Activated CD4-positive, alpha-beta T cell treated with anti-CD3 and anti-CD28 coated beads, Interleukin-2, amount 50 U/mL, for 48 hours (primary cell): ENCODE measurements at places on chromosomes 6 and 20.
A peak's percentile ranks its signal among the peaks of the same experiment; 100 is the strongest.

GRCh38 chr6:1659816-1660215, 50.1 kb downstream of the FOXC1 start:
- no peak for DNase-seq

DNA sequence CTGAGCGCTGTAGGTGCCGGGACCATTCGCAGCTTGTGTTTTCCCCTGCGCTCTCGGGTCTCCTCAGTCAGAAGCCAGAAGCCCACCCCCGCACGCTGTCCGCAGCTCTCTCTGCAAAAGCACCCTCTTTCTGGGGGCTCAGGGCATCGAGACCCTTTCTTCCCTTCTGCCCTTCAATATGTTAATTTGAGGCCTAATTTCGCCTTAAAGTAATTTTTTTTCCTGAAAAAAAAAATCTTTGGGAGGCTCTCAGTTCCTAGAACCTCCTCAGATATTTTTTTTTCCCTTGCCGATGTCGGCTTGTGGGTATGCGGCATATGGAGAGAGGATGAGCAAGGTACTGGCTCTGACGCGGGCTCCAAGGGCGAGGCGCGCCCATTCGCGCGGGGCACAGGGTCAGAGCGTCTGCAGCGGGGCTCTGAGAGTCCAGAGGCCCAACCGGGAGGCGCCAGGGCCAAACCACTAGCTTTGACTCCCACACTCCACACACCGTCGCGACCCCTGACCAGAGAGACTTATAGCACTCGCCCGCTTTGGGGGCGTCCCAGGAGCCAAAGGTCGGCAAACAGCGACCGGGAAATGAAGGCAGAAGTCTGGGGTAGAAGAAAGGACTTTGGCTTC, 893 bp downstream of the PRDM13 start:
- no peak for DNase-seq

- peak; percentile 17 for DNase-seq
Observed at GRCh38 chr6:128655978-128656498, 135.6 kb upstream of the PTPRK start.

DNA sequence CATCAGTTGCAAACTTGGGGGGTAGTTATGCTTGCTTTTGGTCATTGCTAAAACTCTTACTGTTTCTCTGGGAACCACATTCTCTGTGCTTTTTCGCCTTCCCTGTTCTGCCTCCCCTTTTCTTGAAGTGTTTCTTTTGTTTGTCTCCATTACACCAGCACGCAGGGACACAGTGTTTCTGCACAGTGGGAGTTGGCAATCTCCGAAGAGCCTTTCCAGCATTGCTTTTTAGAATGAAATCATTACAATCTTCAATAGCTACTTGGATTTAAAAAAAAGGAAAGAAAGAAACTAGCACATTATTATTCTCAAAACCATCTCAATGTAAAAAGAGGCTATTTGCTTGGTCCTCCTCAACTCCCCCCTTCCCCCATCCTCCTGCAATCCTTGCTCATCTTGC, 536.7 kb upstream of the MMS22L start:
- DNase-seq: no peak

GRCh38 chr6:24899997-24900325, 35.8 kb downstream of the RIPOR2 start:
- DNase-seq: peak; percentile 51

DNA sequence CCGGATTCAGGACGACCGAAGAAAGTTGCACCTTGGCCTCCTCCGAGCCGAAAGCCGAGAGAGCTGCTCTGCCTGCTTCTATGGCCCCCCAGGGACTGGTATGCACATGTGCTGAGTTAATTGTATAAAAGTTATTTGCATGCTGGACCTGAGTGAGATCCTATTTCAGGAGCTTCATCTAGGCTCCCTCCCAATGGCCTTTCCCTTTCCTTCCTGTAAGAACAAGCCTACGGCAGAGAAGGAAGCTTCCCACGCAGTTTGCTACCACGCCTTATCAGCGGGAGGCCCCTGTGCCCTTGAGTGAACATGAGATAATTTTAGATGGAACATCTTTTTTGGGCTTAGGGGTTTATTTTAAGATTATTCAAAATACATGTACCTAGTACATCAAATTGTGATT, 65.9 kb downstream of the RIN2 start:
- DNase-seq: no peak

DNA sequence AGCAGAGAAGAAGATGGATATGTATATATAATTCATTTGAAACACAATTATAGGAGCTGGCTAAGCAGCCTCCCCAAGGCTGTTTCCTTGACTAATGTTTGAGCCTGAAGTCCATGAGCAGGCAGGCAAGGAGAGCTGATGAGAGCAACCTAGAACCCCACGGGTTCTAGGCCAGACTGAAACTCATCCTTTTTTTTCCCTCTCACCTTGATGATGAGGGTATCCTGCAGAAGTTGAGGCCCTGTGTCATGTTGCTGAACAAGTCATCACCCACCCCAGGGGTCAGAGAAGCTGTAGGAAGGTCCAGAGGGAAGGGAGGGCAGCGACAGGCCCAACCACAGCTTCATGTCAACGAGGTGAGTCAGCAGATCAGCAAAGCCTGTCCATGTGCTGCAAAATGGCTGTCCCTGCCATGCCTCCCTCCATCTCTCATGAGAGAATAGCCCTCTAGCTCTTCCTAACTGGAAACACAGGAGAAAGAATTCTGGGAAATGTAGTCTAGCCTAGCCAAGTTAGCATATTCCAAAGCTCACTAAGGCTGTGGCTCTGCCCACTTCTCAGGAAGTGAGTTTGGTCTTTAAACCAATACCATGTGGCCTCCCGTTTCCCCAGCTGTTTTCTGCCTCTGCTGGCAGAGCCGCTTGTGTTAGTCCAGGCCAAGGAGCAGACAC, 91.3 kb upstream of the DTNBP1 start:
- no peak for DNase-seq
